Fibroblast of skin of scalp (primary cell): ENCODE measurements at places on chromosomes 16 and 17.

DNA sequence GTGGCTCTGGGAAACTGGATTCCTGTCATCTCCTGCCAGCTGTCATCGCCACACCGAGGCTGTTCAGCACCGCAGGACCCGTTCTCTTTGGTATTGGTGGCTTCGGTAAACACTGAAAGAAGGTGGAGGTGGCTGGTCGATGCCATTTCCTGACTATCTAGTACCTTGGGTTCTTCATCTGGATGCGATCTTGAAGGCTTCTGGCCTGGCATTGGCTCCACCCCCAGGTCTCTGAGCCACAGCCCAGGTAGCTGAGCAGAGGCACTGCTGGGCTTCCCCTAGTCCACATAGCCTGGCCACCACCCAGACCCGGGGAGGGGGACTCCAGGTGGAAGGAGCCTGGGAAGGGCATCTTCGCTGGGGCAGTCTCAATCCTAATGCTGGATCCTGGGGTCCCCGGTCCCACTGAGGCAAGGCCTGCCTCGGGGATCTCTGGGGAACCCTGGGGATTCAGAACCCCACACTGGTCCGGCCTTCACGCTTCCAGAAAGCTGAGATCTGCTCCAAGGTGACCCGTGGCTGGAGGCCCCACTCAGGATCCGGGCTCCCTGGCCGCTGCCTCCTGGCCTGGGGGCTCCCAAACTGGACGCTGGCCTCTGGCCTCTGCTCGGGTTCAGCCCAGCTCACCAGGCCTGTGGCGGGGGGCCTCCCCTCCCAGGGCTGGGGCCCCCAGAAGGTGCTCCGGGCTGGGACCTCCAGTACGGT is 1.8 kb downstream of the C16orf54 start:
- DNase-seq = no peak

GRCh38 chr17:80772906-80773242 is 218.8 kb upstream of the CHMP6 start:
- DNase-seq = no peak

DNA sequence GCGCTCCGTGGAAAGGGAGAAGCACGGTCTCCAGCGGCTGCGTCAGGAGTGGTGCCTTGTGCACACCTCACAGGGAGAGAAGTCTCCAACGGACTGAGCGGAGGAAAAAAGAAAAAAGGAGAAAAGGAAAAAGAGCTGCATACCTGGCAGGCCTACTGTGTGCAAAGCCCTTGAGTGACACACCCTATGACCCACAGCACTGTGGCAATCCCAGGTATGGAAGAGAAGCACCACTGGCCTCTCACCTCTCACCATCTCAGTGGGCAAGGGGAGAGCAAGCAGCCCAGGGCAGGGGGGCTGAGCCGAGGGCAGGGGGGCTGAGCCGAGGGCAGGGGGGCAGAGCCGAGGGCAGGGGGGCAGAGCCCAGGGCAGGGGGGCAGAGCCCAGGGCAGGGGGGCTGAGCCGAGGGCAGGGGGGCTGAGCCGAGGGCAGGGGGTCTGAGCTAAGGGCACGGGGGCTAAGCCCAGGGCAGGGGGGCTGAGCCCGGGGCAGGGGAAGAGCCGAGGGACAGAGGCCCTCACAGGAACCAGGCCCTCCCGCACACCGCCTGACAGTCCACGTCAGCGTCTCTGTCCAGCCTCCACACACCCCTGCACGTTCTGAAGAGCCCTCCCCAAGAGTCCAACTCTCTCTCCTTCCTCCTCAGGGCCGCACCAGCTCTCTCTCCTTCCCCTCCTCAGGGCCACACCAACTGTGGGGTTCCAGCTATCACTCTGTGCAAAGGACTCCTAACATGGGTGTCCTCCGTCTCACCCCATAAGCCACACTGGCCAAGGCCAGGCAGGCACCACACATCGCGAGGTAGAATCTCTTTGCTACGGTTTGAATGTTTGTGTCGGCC is 105.8 kb downstream of the ZNF778 start:
- DNase-seq = no peak

DNA sequence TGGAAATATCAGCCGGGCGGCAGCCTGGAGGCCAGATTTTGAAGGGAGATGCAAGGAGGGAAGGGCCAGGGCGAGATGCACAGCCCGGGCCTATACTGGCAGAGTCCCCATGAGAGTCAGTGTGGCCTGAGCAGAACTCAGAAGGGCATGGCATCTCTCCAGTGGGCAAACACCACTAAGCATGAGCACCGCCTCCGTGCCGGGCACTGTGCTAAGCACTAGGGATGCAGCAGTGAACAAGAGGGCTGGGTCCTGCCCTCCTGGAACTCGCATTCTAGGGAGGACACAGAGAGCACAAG is 33.5 kb downstream of the TK2 start:
- no peak for DNase-seq

DNA sequence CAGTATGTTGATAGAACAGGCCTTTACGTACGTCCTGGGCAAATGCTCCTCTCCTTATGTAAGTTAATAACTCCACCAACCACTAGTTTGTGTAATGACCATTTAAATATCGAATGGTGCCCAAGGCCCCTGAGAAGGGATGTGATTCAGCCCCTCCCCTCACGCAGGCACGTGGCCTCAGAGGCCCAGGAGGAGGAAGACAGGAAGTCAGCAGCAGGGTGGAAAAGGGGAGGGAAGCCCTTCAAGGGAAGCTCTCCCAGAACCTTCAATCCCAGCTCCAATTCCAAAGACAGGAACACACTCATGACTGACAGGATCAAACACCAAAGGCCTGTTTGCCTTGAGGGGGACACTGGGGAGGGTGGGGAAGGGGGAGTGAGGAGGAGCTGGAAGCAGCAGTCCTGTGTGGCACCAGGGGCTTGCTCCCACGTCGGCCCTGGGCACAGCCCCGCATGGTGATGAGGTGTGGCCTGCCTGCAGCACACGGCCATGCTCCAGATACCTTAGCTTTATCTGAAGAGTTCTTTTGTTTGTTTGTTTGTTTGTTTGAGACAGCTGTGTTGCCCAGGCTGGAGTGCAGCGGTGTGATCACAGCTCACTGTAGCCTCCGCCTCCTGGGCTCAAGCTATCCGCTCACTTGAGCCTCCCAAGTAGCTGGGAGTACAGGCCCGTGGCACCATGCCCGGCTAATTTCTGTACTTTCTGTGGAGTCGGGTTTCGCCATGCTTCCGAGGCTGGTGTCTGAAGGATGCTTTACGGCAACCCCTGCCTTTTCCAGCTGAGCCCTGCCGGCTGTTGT is 105.0 kb downstream of the ZNF778 start:
- DNase-seq = peak; percentile 79

DNA sequence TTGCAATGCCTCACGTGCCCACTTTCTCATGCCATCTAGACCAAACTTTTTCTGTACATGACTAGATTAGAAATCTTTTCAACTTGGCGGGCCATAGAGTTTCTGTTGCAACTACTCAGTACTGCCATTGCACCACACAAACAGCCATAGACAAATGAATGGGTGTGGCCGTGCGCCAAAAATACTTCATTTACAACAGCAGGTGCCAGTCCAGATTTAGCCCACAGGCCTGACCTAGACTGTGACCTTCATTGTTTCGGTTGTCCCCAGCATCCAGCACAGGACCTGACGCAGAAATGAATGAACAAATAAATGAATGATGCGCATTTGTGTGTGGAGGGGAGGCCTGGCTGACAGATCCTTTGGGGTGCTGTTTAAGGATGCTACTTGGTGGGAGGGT is 14.3 kb upstream of the PDK2 start:
- DNase-seq = no peak

- peak; percentile 57 for DNase-seq
These were observed 394 bp upstream of the NME4 start for GRCh38 chr16:396605-397004.

- DNase-seq = no peak
These were observed 22.5 kb downstream of the HEXIM2 start for GRCh38 chr17:45184144-45184543.

- DNase-seq = no peak
These were observed 2.4 kb downstream of the CYGB start for GRCh38 chr17:76534831-76535732.

DNA sequence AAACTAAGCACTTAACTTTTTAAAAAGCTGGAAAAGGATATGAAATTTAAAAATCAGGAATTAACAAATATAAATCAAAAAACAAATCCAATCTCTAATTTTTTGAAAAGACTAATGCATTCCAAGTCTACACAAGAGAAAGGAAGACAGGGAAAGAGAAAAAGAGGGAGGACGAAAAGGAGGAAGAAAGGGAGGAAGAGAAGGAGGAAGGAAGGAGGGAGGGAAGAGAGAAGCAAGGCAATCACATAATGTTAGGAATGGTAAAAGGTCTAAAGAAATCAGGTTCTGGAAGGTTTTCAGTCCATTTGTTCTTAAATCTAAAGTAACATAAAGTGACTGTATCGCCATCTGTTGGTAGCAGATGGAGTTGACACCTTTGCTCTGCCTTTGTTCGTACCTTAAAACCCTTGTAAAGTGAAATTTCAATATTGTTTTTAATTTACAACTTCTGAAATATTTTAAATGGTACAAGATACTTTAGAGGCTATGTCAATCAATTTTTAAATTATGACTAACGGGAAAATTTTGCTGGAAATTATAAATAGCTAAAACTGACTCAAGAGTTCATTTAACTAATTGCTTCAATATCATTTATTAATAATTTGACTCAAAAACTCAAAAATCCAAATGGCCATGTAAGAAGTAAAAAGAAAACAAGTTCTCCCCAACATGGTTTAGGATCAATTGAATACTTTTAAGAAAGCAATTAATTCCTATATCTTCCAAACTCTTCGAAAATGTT is 20.4 kb upstream of the CDYL2 start:
- peak; percentile 58 for DNase-seq

GRCh38 chr17:28426081-28426519 is 20.1 kb upstream of the SLC46A1 start:
- DNase-seq = no peak

- peak; percentile 74 for DNase-seq
These were observed 47.8 kb downstream of the OMG start for GRCh38 chr17:31248986-31249834.

GRCh38 chr16:72220875-72221629 is 49.1 kb upstream of the PMFBP1 start:
- no peak for DNase-seq

GRCh38 chr16:85334718-85335583 is 222.7 kb upstream of the CIBAR2 start:
- DNase-seq = no peak

DNA sequence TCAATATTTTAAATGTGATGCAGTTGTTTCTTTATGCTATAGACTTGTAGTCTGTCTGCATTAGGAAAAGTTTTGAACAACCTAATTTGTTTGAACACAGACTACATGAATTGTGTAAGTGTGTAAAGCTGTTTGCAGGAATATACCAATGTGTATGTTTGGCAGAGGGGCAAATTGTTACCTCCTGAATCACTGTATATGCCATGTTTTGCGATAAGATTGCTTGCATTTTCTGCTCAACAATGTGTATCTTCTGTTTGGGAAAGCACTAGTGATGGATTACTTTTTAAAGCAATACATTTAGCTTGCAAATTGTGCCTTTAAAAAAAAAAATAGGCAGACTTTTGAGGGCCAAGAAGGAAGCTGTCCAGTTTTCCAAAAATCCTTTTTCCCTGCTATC is 14.6 kb downstream of the RBBP6 start:
- no peak for DNase-seq

DNA sequence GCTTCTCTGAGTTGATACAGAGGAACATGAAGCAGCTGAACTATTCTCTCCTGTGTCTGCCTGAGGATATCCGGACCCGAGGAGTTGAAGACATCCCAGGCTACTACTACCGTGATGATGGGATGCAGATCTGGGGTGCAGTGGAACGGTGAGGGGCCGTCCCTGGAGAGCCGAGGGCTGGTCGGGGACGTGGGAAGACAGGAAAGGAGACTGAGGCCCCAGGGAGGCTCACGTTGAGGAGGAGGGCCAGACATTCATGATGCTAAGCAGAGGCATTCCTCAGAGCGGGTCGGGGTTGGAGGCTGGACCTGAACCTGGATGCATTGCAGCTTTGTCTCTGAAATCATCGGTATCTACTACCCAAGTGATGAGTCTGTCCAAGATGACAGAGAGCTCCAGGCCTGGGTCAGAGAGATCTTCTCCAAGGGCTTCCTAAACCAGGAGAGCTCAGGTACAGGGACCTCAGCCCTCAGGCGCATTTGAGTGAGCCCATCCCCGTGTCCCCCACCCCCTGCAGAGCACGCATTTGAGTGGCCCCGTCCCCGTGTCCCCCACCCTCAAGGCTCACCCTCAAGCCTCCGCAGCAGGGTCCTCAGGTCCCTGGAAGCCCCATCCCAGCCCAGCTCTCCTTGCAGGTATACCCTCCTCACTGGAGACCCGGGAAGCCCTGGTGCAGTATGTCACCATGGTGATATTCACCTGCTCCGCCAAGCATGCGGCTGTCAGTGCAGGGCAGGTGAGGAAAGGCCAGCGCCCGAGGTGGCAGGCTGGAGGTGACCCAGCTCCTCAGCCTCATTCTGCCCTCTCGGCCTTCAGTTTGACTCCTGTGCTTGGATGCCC is 8.3 kb downstream of the ALOX15B start:
- no peak for DNase-seq

- no peak for DNase-seq
These were observed 380.4 kb upstream of the CCL2 start for GRCh38 chr17:33874617-33875060.

GRCh38 chr17:31318851-31319661 is 2.4 kb downstream of the EVI2A start:
- DNase-seq = no peak

GRCh38 chr17:50225701-50226240 is 24.3 kb upstream of the COL1A1 start:
- no peak for DNase-seq

- DNase-seq = no peak
These were observed 65.7 kb downstream of the MPRIP start for GRCh38 chr17:17107891-17108431.

- no peak for DNase-seq
These were observed 93.1 kb downstream of the CNTNAP4 start for GRCh38 chr16:76370344-76370743.

- no peak for DNase-seq
These were observed 38.1 kb upstream of the SSTR5 start for GRCh38 chr16:1034230-1035065.

DNA sequence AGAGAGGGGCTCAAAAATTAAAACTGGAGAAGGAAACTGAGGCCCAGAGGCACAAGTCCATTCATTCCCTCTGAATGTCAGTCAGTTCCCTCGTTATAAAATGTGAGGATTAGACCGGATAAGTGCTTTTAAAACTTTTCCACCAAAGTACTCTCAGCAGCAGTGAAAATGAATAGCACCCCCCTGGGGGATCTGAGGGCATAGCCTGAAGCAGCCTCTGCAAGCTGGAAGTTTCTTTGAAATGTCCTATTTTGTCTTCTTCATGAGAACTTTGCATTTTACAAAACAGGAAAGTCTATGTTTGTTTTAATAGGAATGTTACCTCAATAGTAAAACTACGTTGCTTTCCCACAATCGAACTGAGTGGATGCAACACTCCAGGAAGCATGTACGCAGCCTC is 273.0 kb downstream of the CEP112 start:
- peak; percentile 37 for DNase-seq

GRCh38 chr17:44144966-44145739 is 3.4 kb downstream of the HROB start:
- no peak for DNase-seq
